Stimulated activated CD4-positive, alpha-beta T cell treated with anti-CD3 and anti-CD28 coated beads, TNF-alpha, amount 100 ng/mL, for 1 hour (primary cell): ENCODE measurements at places on chromosomes 13 and 19.

DNA sequence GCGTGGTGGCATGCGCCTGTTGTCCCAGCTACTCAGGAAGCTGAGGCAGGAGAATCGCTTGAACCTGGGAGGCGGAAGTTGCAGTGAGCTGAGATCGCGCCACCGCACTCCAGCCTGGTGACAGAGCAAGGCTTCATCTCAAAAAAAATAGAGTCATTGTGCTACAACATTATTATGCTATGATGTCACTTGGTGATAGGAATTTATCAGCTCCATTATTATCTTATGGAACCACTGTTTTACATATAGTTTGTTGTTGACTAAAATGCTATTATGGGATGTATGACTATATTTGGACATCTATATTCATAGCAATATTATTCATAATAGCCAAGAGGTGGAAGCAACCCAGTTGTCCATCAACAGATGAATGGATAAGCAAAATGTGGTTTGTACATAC, 26.4 kb upstream of the SLC7A1 start:
- DNase-seq, result no peak

- DNase-seq, result no peak
Measured at GRCh38 chr13:50709058-50709457, 134.4 kb downstream of the DLEU7 start.

GRCh38 chr19:10651851-10652250, 2.3 kb upstream of the ILF3 start:
- DNase-seq, result no peak

- no peak for DNase-seq
Measured at GRCh38 chr13:52053460-52053859, 29.0 kb downstream of the UTP14C start.

- DNase-seq, result no peak
Measured at GRCh38 chr19:51250786-51251467, at the start of gene SIGLECL1. TSS of gene SIGLECL1 (plus strand) at chr19:51251080. CDS start at chr19:51264073, 12,993 bp downstream.

DNA sequence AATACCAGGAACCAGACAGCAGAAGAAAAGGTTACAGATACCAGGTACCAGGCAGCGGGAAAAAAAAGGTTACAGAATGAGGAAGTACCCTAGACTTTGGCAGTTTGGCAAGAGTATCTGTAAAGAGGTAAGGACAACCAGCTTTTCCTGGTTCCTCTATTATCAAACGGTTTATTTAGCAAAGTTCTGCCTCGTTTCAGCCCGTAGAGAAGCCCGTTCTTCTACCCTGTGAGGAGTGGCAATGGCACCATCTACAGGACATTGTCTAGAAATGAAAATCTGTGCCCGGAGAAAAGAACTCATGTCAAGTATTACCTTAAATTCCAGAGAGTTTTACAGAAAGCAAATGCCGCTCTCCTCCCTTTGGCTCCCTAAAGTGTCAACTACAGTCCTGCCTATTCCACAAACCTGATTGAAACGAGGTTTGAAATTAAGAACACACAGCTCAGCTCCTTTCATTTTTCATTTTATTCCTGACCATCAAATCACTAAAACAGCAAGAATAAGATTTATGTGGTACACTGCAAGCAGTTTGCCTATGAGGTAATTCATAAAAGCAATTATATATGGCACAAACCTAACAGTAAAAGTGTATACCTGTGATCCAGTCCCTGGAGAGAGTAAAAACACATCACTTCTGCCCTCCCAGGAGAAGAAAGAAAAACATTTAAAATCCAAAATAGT, 226.3 kb downstream of the SLC7A1 start:
- no peak for DNase-seq

GRCh38 chr13:91292630-91293221, 54.8 kb upstream of the MIR17HG start:
- DNase-seq, result no peak

- DNase-seq, result no peak
Measured at GRCh38 chr13:25085125-25085742, 10.7 kb upstream of the PABPC3 start.

- DNase-seq, result peak; percentile 5
Measured at GRCh38 chr13:112968910-112969691, at the start of gene MCF2L. TSS of gene MCF2L (plus strand) at chr13:112969214. CDS start at chr13:112969380, 166 bp downstream.

DNA sequence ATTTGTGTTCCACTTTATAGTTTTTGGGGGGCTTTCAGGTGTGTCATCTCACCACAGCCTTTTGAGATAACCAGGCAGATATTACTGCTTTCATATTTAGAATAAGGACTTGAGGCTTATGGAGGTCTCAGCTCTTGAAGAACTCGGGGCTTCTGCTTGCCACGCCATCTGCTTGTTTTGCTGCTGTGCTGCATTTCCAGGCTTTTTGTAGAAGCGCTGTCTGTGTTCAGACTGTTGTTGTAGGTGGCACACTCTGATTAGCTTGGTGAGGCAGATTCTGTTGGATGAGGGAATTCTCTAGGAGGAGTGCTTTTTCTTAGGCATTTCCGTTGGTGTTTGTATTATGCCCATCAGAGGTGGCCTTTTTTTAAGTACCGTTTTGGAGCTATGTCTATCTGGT, 57.2 kb downstream of the WASF3 start:
- no peak for DNase-seq

DNA sequence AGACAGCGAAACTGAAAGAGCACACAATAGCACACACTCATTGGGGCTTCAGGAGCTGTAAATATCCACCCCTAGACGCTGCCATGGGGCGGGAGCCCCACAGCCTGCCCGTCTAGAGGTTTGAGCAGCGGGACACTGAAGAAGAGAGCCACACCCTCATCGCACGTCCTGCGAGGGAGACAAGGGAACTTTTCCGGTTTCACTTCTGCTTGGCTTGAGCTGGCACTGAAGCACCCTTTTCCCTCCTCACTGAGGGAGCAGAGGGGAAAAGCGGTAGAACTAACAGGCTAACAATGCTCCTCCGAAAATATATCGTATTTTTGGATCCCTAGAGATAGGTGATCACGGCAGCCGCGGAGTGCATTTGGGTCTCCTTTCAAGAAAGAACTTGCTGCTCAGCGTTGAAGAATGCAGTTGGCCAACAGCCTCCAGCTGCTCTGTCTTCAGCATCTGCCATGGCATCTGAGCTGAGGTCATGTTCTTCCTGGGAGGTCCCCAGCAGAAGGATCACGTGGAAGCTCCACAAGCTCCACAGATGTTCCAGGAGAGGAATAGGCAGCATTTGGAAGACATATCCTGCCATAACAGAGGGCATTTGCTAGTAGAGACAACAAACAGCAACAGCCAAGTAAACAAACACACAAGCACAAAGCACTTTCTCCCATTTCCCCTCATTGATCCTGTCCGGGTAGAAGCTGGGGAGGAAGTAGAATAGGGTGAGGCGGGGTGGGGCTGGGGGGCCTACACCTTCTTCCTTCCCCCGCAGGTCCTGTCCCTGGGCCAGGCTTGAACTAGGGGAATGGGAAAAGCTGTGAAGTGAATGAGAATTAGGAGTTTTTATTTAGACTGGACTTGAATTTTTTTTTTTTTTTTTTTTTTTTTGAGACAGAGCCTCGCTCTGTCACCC, 44.8 kb upstream of the ALOX5AP start:
- no peak for DNase-seq

DNA sequence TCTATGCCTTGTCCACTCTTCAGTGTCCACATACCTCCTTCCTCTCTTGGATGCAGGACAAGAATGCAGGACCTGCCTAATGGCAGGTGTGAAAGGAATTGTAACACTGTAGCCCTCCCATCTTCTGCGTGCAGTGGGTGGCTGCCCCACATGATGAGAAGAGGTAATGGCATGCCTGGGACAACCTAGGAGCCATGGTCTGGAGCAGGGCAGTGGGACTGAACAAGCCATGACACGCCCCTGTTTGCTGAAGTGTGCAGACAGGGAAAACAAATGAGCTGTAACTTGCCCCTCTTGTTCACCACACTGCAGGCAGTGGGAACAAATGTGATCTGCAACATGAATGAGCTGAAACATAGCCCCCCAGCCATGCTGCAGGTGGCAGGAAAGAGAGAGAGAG, 192.2 kb downstream of the PCDH17 start:
- no peak for DNase-seq

- no peak for DNase-seq
Measured at GRCh38 chr19:38784224-38784623, 4.8 kb upstream of the LGALS7B start.

- no peak for DNase-seq
Measured at GRCh38 chr13:71851498-71852409, 15.2 kb downstream of the DACH1 start.

GRCh38 chr13:19362946-19363510, 181.4 kb upstream of the TUBA3C start:
- no peak for DNase-seq

GRCh38 chr13:36084131-36084530, 47.1 kb downstream of the DCLK1 start:
- DNase-seq, result no peak

- DNase-seq, result no peak
Measured at GRCh38 chr13:54536112-54536511, 1507.5 kb downstream of the OLFM4 start.

DNA sequence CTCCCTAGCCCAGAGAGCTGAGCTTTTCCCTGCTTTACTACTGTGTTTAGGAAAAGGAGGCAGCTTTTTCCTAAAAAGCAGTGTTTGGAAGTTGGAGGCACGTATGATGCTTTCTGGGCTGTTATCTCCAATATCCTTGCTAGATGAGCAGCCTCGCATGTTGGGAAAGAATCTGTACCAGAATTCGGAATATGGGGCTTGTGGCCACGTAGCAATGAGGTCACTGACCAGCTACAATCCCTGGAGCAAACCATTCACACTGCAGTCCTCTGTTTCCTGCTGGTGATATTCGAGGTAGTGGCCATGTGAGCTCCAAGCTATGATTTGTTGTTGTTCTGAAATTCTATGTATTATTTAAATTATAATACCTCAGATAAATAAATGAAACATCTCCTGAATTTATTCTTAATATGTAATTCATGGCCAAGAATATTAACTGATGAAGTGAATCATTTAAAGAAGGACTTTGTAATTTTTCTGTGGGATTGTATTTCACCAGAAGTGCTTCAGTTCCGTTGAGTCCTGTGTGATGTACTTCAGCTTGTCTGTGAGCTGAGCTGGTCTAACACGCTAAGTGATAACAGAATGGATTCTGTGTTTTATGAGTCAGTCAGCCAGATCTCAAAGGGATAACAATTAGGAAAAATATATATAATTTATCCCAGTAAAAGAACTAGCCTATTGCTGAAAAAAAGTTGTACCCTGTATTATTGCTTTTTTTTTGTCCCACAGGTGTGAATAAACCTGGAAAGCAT, 319.5 kb downstream of the SHISA2 start:
- no peak for DNase-seq

- no peak for DNase-seq
Measured at GRCh38 chr19:52778811-52779210, 7.8 kb downstream of the ZNF600 start.

DNA sequence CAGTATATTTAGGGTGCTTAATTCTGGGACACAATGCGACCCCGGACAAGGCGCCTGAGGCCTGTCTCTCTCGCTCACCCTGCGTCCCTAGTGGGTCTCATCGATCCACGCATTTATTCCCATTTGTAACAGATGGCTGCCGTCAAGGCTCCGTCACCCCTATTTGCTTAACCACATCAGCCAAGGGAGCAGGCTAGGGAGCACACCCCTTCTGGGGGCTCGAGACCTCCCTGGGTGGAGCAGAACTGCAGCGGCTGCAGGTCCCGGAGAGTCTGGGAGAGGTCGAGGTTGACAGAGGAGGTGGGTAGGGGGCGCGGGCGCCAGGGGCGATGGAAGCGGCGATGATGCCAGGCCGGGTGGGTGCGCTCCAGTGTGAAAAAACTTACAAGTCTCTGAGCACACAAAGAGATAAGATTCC, 507 bp downstream of the ALG5 start:
- DNase-seq, result no peak

GRCh38 chr19:48403606-48404005, 10.1 kb downstream of the GRIN2D start:
- DNase-seq, result no peak

DNA sequence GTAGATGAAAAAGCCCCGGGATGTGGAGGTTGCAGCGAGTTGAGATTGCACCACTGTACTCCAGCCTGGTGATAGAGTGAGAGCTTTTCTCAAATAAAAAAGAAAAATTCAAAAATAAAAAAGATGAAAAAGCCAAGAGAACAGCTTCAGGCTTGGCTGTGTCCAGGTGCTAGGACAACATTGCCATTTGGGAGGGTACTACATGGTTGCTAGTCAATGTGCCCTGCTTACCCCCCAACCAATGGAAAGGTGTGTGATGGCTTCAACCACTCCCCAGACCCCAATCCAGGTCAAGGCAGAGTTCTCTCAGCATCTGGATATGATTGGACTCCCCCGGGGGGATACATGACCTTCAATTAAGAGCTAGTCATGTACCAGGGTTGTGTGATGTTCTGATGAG, 2.3 kb upstream of the ANKLE1 start:
- DNase-seq, result no peak

GRCh38 chr19:35592226-35592625, 6.3 kb downstream of the PMIS2 start:
- no peak for DNase-seq

DNA sequence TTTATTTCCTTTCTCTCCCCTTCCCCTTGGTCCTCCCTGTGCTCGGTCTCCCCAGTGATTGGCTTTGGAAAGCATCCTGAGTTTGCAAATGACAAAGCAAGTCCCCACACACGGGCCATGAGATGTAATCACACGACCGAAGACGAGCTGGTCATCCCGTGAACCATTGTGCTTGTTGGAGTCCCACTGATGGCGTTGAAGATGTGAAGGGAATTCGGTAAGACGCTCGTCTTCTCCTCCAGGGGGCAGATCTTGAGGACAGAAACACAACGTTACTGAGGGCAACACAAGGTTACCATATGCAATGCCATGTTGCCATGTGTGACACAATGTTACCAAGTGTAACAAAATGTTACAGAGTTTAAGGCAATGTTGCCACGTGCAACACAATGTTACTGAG, 42.0 kb upstream of the SLC15A1 start:
- no peak for DNase-seq

DNA sequence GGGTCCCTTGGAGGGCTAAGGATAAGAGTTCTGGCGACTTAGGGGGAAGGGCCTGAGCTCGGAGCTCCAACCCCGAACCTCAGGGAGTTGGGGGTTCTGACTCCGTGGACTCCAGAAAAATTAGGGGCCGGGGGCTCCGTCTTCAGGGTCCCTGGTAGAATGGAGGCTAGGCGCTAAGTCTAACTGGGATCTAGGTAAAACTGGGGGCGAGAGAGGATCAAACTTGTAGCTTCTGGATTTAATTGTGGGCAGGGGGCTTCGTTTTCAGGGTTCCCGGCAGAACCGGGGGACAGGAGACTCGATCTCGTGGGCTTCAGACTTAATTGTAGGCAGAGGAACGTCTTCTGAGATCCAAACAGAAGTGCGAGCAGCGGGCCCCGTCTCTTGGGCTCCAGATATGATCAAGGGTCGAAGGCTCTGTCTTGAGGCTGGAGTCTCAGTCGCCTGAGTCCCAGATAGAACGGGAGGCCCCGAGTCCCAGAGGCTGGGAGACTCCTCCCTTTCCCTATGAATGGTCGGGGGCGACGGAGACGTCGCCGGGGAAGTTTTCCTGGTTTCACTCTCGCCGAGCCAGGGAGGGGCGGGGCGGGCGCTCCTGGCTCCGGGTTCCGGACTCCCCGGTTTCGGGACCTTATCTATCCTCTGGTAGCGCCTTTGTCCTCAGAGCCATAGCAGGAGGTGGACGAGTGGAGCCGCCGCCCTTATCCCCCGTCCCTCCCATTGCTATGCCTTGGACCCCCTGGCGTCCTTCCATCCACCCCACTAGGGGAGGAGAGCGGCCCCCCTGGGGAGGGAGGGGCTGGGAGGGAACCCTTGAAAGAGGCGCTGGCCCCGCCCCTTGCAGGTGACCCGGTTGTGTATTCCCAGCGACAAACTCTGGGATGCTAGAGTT, 1.3 kb downstream of the NECTIN2 start:
- no peak for DNase-seq
